ENCODE measurements at places on chromosomes 3 and 15. TPM values are rescaled to one million over a fixed set of nuclear protein-coding genes. Genes with fewer than 3 reads are reported as not detected.

The STAC gene
- 2.3 TPM for total RNA-seq

The SPATA12 gene
- total RNA-seq, result 0.44 TPM

The CHRNA5 gene
- 30.9 TPM for total RNA-seq

The COL6A5 gene
- not detected for total RNA-seq

The TLNRD1 gene
- 11.6 TPM for total RNA-seq

The NLGN1 gene
- total RNA-seq, result not detected

The CD86 gene
- total RNA-seq, result not detected

The GRAMD2A gene
- 0.07 TPM for total RNA-seq

The SCAMP2 gene
- 68.8 TPM for total RNA-seq

The ACTC1 gene
- total RNA-seq, result not detected

The ARPP21 gene
- 0.16 TPM for total RNA-seq

The TRPC1 gene
- total RNA-seq, result 4.7 TPM

The LTK gene
- total RNA-seq, result 0.13 TPM

The SERINC4 gene
- not detected for total RNA-seq

The CCR9 gene
- total RNA-seq, result not detected

The FGF12 gene
- 0.60 TPM for total RNA-seq

The TMEM158 gene
- 15.3 TPM for total RNA-seq

The LRRC31 gene
- total RNA-seq, result not detected

The KY gene
- total RNA-seq, result 0.13 TPM

The FILIP1L gene
- total RNA-seq, result 0.17 TPM

The ACSBG1 gene
- total RNA-seq, result 0.59 TPM

The C3orf52 gene
- 11.3 TPM for total RNA-seq

The MDFIC2 gene
- total RNA-seq, result not detected

The PYGO1 gene
- 5.6 TPM for total RNA-seq

The EIF5A2 gene
- 14.3 TPM for total RNA-seq

The A4GNT gene
- not detected for total RNA-seq

The DISP2 gene
- 0.58 TPM for total RNA-seq

The CHRD gene
- 0.39 TPM for total RNA-seq

The CLCN2 gene
- total RNA-seq, result 5.9 TPM

The RPLP1 gene
- 3,813 TPM for total RNA-seq

The CFAP91 gene
- total RNA-seq, result 0.34 TPM

The FBXL22 gene
- total RNA-seq, result 0.25 TPM

The LDHAL6B gene
- not detected for total RNA-seq

The FRMD4B gene
- total RNA-seq, result 1.1 TPM

The SSUH2 gene
- total RNA-seq, result 1.6 TPM
